ENCODE measurements at places on chromosomes 12 and 14. TPM values are rescaled to one million over a fixed set of nuclear protein-coding genes. Genes with fewer than 3 reads are reported as not detected.

DNA sequence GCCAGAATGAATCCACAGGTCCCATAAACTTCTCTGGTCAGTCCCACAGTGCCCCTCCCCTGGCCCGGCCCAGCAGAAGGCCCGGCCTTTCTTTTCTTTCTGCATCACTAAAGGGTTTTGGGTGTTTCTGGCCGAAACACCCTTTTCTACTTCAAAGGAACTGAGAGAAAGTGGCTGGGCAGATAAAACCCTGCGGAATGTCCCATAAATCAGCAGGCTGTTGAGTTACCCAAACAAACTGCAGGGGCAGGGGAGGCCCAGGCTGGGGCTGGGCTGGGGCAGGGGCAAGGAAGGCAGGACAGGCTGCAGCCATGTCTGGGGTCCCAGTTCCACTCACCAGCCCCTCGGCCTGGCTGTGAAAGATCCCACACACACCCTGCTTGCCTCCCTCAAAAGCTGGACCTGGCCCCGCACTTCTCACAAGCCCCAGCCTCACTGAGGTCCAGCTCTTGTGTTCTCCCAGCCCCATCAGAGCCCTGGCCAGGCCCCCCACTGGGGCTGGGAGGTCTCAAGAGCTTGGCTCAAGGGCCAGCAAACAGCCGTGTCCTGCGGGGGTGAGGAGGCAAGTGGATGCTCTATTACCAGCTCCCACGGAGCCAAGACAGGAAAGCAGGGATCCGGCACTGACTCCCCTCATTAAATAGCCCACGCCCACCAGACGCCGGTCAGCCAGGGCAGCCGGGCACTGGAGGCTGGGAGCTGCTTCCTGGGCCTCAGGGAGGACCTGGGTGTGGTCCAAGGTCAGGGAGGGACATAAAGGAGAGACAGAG, 41.9 kb downstream of the CCNK start:
- DNase-seq = no peak

- DNase-seq = no peak
These were observed 106.2 kb downstream of the NT5DC3 start for GRCh38 chr12:103734863-103735262.

TNS2 gene
- 11.7 TPM for total RNA-seq

- no peak for DNase-seq
These were observed 47.7 kb downstream of the ATP6V1D start for GRCh38 chr14:67311868-67312267.

GRCh38 chr14:93533842-93534241, 103.1 kb downstream of the UNC79 start:
- DNase-seq = no peak

KCNH3 gene
- total RNA-seq = 0.19 TPM

Measured in liver (tissue), 10 donors.